ENCODE measurements at places on chromosomes 4 and X.

DNA sequence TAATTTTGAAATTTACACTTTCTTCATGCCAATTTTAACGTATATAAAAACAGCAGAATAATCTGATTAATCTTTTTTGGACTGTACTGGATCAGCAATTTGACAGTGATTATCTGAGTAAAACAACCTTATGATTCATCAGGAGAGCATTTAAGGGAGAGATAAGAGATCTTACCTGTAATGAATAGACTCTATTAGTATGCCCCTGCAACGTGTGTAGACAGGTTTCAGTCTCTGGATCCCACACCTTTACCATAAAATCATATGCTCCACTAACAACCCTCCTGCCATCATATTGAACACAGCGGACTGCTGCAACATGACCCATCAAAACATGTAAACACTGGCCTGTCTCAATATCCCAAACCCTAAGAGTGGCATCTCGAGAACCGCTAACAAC, 210.1 kb downstream of the FBXW7 start:
- DNase-seq, result no peak

DNA sequence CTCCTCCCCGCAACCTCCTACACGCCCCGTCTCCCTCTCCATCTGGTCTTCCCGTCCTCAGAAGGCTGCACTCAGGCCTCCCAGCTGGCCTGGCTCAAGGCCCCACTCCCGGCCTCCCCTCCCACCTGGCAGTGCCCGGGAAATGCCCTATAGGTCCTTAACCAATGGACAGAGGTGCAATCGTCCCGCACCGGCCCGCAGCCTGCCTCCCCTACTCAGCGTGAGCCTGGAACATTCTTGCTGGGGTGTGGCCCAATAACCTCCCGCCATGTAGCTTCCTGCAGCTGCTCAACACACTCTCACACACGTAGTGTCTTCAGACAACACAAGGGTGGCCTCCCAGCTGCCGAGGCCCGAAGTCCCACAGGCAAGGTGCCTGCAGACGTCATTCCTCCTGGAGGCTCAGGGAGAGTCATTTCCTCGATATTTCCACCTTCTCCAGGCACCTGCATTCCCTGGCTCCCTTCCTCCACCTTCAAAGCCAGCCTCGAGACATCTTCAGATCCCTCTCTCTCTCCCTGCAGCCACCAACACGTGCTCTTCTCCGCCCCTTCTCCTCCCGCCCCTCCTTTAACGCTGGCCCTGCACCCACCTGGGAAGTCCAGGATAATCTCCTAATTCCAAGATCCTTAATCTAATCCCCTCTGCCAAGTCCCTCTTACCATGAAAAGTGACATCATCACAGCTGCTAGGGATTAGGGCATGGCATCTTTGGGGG, 56.2 kb downstream of the ADRA2C start:
- no peak for DNase-seq

DNA sequence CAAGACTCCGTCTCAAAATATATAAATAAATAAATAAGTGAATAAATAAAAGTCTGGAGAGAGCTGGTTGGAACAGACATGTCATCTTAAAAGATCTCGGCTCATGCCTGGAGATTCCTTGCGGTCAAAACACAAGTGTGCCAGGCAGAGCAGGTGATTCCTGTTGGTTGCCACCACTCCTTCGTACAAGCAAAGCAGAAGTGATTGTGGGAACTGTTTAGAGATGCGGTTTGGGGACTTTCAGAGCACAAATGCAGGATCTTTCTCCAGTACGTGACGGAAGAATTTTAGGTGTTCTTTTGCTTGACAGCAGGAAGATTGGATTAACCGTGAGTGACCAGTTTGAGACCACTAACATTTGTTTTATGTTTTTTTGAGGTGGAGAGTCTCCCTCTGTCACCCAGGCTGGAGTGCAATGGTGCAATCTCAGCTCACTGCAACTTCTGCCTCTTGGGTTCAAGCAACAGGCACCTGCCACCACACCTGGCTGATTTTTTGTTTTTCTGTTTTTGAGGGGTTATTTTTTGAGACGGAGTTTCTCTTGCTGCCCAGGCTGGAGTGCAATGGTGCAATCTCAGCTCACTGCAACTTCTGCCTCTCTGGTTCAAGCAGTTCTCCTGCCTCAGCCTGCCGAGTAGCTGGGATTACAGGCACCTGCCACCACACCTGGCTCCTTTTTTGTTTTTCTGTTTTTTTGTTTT, 2.8 kb upstream of the CRLF2 start:
- no peak for DNase-seq

GRCh38 chrX:148956352-148956751, 455.9 kb downstream of the AFF2 start:
- DNase-seq, result no peak

- no peak for DNase-seq
Observed at GRCh38 chr4:41498177-41498576, 39.8 kb upstream of the LIMCH1 start.

DNA sequence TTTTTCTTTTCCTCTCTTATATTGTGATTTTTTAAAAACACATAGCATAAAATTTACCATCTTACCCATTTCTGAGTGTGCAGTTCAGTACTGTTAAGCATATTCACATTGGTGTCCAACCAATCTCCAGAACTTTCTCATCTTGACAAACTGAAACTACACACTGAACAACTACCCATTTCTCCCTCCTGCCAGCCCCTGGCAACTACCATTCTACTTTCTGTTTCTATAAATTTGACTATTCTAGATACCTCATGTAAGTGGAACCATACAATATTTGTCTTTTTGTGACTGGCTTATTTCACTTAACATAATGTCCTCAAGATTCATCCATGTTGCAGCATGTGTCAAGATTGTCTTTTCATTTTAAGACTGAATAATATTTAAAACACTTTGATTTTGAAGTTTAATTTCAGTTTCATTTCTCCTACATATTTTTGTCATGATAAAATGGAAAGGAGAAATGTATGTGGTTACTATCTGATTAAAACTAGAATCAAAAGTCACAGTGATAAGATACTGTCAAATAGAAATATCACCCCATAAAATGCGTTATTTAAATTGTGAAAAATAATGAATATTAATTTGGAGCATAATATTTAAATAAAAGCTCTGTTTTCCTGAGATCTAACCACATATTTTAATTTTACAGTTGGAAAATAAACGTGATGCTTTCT, 122.8 kb downstream of the DIPK2B start:
- no peak for DNase-seq

- no peak for DNase-seq
Observed at GRCh38 chr4:128385683-128386304, 98.2 kb upstream of the PGRMC2 start.

DNA sequence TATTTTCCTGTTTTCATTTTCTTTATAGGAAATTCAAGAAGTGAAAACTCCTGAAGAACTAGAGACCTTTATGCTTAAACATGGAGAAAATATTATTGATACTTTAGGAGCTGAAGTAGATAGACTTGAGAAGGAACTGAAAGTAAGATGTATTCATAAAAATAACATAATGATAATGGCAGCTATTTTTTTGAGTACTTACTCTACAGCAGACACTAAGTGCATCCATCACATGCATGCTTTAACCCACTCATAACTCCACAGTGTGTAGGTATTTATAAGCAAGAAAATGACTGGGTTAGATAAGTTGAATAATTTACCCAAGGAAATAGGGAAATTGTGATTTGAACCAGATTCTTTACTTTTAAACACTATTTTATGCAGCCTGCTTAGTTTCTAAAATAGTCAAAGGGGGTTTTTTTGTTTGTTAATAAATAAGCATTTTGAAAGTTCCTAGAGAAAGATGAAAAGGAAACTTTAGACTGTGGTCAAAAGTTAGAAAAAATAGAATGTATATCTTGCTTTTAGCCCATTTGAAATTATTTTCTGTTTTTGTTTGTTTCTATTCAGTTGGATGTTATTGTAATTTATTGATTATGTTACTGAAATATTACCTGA, 74.2 kb downstream of the BEND4 start:
- DNase-seq, result no peak
